ENCODE measurements at places on chromosomes 7 and 10. TPM values are rescaled to one million over a fixed set of nuclear protein-coding genes. Genes with fewer than 3 reads are reported as not detected.
A peak's percentile ranks its signal among the peaks of the same experiment; 100 is the strongest.

GRCh38 chr10:1034758-1035157 lies 9.1 kb upstream of the IDI2 start:
- DNase-seq: no peak

GRCh38 chr10:83432261-83433045 lies 706.9 kb upstream of the GHITM start:
- peak; percentile 5 for DNase-seq

Gene SHH
- not detected for total RNA-seq

- DNase-seq: peak; percentile 82
These were observed 133.1 kb downstream of the CUBN start for GRCh38 chr10:16996530-16996964.

DNA sequence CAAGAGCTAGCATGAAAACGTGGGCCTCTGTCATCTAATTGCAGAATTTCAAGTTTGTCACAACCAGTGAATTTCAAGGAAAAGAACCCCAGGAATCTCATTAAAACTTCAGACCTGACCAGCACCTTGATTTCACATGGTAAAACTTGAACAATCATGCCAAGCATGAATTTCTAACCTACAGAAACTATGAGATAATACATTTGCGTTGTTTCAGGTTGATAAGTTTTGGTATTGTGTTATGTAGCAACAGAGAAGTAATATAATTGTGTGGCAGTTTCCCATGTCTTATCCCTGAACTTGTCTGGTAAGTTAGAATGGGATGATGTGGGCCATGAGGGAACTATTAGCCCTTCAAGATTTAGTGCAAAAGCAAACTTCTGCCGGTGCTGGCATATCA lies 530.1 kb downstream of the ANKRD7 start:
- no peak for DNase-seq

Gene SORBS1
- total RNA-seq: 14.9 TPM

GRCh38 chr10:35607475-35608327 lies 2.6 kb downstream of the GJD4 start:
- peak; percentile 34 for DNase-seq
